Eye (tissue), 1 donor: ENCODE measurements at places on chromosomes 16 and 17.

DNA sequence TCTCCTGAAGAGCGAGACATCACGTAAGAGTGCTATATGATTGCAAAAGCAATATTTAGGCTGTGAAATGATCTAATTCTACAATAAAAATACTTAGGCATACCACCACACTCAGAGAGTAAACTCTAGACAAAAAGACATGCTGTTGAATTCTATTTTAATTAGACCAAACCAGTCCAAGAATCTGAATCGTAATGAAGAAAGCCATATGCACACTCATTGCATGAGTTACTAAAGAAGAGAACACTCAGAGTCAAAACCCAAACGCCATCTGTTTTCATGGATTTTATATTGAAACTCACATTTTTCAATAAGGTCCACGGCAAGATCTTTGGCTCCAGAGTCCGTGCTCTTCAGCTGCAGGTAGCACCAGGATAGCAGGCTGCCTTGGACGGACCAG lies 65.2 kb downstream of the ZZEF1 start:
- DNase-seq = no peak

- DNase-seq = peak; percentile 2
Observed at GRCh38 chr16:63702981-63703590, 1418.8 kb downstream of the CDH11 start.

DNA sequence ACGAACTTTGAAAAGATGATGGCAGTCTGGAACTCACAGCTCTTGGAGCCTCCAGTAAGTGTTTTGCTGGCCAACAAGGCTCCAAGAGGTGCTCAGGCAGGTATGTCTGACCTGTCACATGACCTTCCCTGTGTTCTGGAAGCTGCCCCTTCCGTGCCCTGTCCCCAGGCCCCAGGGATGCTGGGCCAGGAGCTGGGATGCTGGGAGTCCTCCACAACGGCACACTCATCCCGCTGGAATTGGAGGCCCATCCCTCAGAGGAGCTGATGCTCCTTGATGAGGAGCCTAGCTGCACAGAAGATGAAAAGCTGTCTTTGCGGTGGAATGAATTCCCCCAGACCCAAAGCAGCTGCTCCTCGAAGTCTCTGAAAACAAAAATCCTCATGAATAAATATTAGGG lies 47.8 kb downstream of the HOXB1 start:
- DNase-seq = no peak

- no peak for DNase-seq
Observed at GRCh38 chr16:15031586-15031985, 24.3 kb downstream of the NTAN1 start.

GRCh38 chr17:66351033-66351432 lies 48.6 kb downstream of the PRKCA start:
- no peak for DNase-seq

DNA sequence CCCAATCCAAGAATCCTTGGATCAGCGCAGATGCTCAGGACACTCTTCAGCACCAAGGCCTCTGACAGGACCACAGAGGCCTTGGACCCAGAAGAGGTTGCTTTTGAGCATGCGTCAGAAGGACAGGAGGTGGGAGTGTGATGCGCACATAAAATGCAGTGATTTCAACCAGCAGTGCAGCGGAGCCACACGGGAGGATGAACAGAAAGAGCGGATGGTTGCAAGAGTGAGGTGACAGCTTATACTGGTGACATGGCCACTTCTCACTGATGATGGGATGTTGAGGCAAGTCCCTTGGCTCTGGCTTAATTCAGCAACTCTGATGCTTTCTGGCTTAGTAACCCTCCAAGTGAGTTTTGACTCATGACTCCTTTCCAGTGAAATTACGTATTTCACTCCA lies 25.2 kb upstream of the ERN1 start:
- no peak for DNase-seq

DNA sequence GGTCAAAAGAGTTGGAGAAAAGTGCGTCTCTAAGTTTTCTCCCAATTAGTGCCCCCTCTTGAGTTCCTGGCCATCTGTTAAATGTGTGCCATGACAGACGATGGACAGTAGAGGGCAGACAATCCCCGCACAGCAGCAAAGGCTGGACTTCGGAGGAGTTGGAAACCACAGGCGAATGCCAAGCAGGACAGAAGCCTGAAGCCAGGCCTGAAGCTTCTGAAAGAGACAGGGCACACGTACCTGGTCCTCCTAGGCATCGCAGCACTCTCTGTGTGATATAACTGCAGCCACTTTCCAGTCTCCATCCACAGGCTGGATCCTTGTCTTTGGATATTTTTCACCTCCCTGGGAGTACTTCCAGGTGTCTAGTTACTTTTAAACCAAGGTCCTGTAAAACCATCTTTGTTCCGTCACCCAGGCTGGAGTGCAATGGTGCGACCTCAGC lies 14.5 kb downstream of the C17orf100 start:
- peak; percentile 93 for DNase-seq

DNA sequence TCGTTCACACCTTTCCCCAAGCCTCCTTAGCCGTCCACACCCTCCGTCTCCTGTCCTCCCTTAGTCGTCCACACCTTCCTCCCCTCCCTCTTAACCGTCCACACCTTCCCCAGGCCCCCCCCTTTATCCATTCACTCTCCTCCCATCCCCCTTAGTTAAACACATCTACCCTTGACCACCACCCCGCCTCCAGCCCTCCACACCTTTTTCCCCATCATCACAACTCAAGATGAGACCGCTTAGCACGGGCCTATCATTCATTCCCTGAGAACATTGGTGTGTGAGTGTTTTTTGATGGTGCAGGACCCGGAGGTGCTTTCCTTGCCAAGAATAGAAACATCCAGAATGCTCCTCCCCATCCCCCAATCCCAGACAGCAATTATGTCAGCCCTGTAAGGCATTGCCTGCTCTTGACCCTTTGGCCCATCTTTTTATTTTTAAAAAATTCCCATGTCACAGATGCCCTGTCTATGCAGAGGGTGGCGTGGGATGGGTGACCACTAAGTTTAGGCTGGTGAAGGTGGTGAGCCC lies 1.4 kb downstream of the TENT4B start:
- peak; percentile 38 for DNase-seq

DNA sequence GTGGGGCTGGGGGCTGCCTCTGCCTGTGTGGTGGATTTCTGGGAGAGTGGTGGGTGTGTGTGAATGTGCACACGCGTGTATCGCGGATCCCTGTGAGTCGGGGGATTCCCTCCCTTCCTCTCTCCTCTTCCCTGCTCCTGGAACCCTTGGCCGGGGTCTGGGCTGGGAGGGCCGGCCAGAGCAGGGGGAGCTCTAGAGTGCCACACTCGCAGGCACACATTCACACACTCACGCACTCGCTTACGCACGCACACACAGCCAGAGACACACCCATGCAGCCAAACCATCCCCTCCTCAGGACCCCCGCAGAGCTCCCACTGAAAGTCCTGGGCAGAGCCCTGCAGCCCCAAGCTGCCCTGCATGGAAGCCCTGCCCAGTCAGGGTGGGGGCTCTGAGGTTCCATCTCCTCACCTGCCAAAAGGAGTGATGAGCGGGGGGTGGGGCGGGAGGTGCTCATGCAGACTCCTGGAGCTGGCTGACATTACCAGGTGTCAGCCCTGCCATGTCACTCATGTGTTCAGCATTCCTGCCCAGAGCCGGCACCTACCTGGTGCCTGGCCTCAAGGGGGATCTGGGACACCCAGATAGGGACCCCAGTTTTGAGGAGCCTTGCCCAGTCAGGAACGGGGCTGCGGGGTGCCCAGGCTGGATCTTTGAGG lies 1.9 kb downstream of the NECAB2 start:
- no peak for DNase-seq
